ENCODE measurements at places on chromosomes 6 and 20.

DNA sequence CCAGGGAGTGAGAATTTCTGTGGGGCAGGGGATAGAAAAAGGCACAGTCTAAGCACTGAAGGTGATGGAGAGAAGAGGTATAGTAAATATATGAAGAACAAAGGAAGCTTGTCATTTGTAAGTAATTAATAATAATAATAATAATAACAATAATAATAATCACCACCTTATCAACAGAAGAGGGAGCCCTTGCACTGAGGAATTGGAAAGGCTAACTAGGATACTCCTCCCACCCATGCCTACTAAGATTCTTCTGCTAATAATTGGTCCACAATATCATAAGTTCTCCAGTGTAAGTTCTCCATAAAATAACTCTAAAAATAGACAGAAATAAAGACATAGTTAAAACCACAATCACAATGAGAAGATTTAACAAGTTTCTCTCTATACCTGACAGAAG lies 912 bp upstream of the OR12D3 start:
- DNase-seq = no peak

DNA sequence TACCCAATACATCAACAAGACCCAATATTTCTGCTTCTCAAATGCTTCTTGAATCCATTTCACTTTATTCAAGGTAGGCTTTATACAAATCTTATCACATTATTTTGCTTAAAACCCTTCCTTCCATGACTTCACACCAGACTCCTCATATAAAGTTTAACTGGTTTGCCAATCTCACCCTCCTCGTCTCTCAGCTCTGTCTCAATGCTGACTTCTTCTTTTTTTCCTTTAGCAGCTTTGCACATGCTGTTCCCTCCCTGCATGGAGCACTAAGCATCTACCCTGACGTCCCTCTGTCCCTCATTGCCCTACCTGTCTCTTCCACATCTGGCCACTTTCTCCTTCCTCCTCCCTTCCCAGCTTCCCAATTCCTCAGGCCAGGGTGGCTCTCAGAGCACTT lies 31.4 kb downstream of the KCNK17 start:
- DNase-seq = no peak

DNA sequence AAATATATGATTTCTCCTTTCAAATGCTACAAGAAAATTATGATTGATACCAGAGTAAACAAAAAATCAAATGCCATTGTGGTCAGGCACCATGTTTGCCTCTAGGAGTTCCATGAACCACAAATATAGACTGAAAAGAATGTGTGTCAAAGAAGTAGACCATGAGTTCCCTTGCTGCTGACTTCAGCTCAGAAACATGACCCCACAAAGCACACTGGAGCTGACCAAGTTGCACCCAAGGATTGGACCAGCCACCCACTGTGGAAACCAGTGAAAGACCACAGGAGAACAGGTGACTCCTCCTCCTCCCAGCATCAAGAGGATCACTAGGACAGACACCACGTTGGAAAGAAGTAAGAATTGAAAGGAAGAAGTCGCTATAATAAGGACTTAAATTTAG lies 90.8 kb upstream of the TENT5A start:
- no peak for DNase-seq

GRCh38 chr6:30555816-30556065 lies 548 bp downstream of the GNL1 start:
- DNase-seq = no peak

DNA sequence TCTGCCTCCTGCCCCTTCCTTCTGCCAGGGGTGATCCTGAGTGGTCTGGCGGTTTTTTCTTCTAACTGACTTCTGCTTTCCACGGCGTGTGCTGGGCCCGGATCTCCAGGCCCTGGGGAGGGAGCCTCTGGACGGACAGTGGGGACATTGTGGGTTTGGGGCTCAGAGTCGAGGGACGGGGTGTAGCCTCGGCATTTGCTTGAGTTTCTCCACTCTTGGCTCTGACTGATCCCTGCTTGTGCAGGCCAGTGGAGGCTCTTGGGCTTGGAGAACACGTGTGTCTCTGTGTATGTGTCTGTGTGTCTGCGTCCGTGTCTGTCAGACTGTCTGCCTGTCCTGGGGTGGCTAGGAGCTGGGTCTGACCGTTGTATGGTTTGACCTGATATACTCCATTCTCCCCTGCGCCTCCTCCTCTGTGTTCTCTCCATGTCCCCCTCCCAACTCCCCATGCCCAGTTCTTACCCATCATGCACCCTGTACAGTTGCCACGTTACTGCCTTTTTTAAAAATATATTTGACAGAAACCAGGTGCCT lies 10.2 kb downstream of the SLC29A1 start:
- no peak for DNase-seq

GRCh38 chr6:32096394-32097258 lies 12.5 kb downstream of the TNXB start:
- DNase-seq = no peak

- DNase-seq = no peak
Measured at GRCh38 chr6:46453216-46453615, 38.0 kb downstream of the RCAN2 start.

DNA sequence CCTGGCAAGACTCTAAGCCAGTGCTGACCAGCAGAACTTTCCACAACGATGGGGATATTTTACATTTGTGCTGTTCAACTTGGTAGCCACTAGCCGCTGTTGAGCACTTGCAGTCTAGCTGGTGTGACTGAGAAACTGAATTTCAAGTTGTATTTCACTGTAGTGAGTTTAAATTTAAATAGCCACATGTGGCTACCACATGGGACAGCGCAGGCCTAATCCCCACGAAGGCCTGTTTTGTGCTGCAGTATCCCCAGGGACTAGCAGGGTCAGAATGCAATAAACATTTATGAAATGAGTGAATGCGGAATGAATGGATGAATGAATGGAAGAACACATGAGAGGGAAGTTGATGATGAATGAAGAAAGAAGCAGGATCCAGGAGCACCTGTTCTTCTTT lies 115.8 kb downstream of the TRERF1 start:
- DNase-seq = no peak

DNA sequence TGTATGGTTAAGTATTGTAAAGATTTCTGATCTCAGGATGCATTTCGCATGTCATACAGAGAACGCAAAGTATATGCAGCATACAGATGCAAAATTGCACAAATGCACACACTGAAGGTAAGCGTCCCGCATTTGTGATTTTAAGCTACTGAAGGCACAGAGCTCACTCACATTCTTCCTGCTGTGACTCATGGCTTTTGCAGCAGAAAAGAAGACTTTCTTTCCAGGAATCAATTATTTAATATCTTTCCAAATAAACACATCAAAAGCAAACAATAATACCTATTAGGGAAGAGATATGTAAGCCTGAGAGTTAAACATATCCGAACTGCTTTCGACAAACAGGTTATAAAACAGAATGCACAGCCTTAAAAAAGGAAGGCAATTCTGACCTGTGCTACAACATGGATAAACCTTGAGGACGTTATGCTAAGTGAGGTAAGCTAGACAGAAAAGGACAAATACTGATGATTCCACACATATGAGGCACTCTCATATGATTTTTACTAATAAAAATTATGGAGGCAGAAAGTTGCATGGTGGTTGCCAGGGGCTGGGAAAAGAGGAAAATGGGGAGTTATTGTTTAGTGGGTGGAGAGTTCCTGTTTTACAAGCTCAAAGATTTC lies 109.0 kb downstream of the TFAP2A start:
- no peak for DNase-seq

DNA sequence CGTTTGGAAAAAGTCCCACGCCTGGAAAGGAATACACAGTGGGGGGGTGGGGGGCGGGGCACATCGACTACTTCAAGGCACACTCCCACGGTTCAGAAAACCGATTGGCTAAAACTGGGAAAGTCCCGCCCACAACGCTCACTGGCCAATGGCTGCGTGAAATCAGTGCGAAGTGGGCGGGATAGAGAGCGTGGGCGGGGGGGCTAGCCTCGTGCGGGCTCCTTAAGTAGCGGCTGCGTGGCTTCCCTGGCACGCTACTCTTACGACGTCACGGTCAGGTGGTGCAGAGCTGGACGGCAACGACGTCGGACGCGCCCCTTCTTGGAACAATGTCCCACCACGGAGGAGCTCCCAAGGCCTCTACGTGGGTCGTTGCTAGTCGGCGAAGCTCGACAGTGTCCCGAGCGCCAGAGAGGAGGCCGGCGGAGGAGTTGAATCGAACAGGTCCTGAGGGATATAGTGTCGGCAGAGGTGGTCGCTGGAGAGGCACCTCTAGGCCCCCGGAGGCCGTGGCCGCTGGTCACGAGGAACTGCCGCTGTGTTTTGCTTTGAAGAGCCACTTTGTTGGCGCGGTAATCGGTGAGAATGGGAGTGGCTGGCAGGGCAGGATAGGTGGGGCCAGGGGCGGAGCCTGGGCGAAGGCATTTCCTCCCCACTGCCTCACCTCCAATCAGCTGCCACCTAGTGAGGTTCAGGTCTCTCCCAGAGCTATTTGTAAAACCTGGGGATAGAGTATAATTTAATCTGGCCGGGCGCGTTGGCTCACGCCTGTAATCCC lies at the start of gene DDX43:
DDX43 (plus strand) TSS at position 252 of the 778 bp plus-strand sequence; CDS start at position 330, 78 bp downstream.
- DNase-seq = peak; percentile 25

GRCh38 chr6:33716379-33716778 lies 4.9 kb upstream of the UQCC2 start:
- DNase-seq = no peak

DNA sequence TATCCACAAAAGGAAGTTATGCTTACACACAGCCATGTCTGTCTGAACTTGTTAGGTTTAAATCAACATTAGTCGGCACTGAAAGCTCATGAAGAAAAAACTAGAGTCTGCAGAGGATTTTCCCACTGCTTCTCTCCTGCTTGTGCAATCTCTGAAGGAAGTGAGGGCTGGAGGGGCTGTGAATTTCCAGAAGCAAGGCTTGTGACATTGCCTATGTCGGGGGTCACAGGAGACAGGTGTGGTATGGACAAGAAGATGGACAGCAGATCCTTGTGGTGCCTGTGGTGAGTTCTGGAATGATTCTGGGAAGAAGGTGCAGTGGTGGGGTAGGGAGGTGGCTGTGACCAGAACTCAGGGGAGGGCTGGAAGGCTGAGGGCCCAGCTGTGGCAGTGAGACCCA lies 84.3 kb upstream of the TRAF3IP2 start:
- DNase-seq = no peak

- no peak for DNase-seq
Measured at GRCh38 chr20:48563191-48563870, 264.5 kb downstream of the PREX1 start.

- peak; percentile 70 for DNase-seq
Measured at GRCh38 chr6:26311385-26312095, 53.5 kb upstream of the BTN3A2 start.

- no peak for DNase-seq
Measured at GRCh38 chr6:97322226-97322625, 39.2 kb upstream of the MMS22L start.
